NCI-H1092 (cell line): ENCODE measurements at places on chromosomes 1 and 21.

GRCh38 chr1:2215909-2216766, 12.0 kb upstream of the SKI start:
- DNase-seq = no peak

DNA sequence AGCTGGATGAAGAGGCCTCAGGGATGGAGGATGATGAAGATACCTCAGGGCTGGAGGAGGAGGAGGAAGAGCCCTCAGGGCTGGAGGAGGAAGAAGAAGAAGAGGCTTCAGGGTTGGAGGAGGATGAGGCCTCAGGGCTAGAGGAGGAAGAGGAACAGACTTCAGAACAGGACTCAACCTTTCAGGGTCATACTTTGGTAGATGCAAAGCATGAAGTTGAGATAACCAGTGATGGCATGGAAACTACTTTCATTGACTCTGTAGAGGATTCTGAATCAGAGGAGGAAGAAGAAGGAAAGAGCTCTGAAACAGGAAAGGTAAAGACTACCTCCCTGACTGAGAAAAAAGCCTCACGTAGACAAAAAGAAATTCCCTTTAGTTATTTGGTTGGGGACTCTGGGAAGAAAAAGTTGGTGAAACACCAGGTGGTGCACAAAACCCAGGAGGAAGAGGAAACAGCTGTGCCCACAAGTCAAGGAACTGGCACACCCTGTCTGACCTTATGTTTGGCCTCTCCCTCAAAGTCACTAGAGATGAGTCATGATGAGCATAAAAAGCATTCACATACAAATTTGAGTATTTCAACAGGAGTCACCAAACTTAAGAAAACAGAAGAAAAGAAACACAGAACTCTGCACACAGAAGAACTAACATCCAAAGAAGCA, 15.4 kb downstream of the L1TD1 start:
- no peak for DNase-seq

DNA sequence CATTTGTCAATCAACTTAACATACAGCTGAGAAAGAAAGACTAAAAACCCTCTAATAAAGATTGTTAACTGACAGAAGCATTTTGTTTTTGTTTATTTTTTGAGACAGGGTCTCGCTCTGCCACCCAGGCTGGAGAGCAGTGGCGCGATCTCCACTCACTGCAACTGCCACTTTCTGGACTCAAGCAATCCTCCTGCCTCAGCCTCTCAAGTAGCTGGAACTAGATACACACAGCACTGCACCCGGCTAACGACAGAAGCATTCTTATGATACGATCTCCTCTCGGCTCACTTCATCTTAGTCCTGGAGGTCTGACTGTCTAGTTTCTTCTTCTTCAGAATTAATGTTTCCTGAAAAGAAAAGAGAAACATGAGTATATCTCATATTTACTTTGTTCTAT, 23.5 kb downstream of the RSPH1 start:
- DNase-seq = no peak

GRCh38 chr1:206455666-206456344, 14.5 kb upstream of the IKBKE start:
- DNase-seq = peak; percentile 46

DNA sequence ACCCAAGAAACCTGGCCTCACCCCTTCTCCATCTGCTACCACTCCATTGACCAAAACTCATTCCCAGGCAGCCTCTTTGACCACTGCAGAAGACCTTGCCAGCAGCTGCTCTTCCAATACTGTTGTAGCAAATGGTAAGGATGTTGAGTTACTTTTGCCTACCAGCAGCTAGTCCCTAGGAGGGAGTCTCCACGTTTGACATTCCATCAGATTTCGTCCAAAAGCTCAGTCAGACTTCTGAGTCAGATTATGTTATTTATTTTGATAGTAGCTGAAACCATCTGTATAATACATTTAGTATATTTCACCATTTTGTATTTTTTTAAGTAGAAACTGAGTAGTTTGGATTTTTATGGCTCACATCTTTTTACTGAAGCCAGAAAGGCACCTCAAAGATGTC, 51.5 kb upstream of the WNT2B start:
- DNase-seq = no peak
